ENCODE measurements at places on chromosomes 5 and 9.

DNA sequence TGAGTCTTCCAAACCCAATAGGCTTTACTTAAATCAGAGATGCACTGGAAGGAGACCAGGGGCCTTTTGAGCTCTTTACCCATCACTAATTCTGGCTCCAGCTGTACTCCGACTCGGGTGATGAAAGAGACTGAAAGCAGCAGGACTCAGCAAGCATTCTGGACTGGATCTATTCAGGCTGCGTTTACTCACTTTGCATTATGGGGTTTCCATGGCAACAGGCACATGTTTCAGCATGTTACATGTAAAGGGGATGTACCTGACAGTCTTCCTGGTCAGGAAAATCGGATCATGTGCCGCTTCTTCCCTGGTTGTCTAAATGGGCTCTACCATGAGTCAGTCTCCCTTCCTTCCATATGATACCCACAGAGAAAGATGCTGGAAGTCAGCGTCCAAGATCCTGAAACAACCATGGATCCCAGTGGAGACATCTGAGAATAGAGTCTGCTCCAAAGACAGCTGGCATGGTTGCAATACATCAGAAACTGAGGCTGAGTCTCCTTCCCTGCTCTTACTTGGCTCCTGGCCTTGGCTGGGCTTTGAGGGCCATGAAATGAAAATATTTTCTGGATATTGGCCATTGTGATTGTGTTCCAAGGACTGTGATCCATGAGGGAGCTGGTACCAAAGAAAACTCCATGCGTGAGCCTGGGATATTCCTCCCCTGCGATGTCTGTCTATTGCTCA lies 102.5 kb upstream of the TNC start:
- no peak for ATAC-seq

- no peak for ATAC-seq
These were observed 405.5 kb downstream of the KIF4B start for GRCh38 chr5:155418960-155419579.

- no peak for ATAC-seq
These were observed 184.1 kb upstream of the ADRA1B start for GRCh38 chr5:159732220-159732619.

GRCh38 chr5:59390074-59390659 lies 503.4 kb downstream of the PDE4D start:
- no peak for ATAC-seq

DNA sequence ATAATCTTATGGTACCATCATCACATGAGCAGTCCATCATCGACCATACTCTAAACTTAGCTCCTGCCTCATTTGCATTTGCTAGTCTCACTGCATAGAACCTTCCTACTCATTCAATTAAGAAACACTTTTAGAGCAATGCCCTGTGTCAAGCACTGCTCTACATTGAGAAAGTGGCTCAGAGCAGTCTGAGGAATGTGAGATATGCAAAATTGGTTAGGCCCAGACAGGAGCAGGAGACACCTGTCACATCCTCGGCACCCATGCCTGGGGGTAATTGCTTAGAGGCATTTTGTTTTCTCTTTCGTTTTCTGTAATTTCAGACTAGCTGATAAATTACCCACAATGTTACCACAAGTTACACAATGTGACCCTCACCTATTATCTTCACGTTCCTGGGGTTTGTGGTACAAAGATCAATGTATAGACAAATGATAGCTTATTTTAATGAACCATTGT lies 4.9 kb upstream of the RARS1 start:
- no peak for ATAC-seq

DNA sequence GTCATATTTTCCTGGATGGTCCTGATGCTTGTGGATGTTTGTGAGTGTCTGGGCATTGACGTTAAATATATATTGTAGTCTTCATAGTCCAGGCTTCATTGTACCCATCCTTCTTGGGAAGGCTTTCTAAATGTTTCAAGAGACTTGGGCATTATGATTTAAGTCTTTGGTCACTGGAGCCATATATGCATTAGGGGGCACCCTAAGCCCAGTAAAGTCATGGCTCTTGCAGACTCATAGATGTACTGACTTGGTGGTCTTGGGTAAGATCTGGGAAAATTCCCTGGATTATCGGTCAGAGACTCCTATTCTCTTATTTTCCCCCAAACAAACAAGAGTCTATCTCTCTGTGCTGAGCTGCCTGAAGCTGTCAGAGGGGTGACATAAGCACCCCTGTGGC lies 271.1 kb downstream of the TRIM36 start:
- ATAC-seq: no peak

DNA sequence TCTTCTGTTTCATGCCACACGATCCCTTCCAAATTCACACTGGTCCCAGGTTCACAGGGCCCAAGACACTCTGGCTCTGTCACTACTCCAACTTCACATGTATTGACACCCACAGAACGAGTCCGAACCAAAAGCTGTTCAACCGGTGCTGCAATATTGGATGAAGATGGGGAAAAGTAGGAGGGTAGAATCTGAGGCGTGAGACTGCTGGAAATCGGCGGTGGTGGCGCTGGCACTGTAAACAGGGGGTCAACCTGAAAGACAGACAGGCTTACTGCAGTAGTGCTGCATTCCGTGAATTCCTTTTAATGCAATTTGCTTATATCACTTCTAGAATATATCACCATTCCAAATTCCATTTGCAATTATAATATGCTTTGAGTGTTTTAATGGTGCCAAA lies 45.4 kb downstream of the ZNF608 start:
- no peak for ATAC-seq

GRCh38 chr5:96752341-96753016 lies 55.3 kb downstream of the ERAP1 start:
- ATAC-seq: peak; percentile 59

DNA sequence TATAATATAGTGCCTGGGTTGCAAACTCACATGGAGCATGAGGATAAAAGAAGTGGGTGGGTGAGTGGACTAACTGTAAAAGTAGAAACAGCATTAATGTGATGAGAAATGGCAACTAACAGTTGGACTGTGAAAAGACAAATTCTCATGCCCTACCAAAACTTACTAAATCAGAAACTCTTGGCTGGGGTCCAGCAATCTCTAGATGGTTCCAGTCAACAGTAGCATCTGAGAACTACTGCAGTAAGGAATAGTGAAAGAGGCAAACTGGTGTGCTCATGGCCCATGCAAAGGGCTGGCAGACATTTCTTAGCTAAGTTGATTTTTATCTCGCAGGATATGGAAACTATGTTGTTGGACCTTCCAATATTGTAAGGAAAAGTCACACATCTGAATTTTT lies 150.3 kb downstream of the PIK3R1 start:
- ATAC-seq: no peak

- ATAC-seq: no peak
These were observed 40.8 kb upstream of the DMRT1 start for GRCh38 chr9:800591-801150.

DNA sequence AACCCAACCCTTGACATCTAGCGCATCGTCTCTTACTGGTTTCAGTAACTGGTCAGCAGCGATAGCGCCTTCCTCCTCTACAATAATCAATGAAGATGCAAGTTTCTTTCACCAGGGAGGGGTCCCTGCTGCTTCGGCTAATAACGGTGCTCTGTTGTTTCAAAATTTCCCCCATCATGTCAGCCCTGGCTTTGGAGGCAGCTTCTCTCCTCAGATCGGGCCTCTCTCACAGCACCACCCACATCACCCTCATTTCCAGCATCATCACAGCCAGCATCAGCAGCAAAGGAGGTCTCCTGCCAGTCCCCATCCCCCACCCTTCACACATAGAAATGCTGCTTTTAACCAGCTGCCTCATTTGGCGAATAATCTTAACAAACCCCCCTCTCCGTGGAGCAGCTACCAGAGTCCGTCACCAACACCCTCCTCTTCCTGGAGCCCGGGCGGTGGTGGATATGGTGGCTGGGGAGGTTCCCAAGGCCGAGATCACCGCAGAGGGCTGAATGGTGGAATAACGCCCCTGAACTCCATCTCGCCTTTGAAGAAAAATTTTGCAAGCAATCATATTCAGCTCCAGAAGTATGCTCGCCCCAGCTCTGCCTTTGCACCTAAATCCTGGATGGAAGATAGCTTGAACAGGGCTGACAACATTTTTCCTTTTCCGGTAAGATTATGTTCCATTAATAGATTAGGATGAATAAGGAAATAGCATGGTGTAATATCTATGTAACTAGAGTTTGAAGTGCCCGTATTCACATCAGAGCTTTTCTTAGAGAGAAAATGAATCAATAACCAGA lies 2.2 kb downstream of the CPEB4 start:
- peak; percentile 13 for ATAC-seq

DNA sequence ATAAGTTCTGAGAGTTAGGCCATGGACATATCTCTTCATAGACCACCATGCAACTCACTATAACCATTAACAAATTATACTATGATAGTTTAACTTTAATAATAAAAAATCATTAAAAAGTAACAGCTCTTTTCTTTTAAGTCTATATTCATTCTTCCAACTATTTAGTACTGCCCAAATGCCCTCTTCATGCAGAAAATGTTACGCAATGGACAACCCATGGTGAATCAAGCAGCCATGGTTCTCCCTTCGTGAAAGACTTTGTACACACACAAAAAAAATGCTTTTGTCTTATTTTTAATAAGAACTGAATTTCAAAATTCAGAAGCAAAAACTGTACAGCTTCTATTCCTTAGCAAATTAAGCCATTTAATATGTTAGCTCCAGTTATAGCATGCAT lies 401.1 kb downstream of the EFNA5 start:
- ATAC-seq: no peak

GRCh38 chr5:96335873-96336272 lies 97.2 kb downstream of the PCSK1 start:
- peak; percentile 53 for ATAC-seq

DNA sequence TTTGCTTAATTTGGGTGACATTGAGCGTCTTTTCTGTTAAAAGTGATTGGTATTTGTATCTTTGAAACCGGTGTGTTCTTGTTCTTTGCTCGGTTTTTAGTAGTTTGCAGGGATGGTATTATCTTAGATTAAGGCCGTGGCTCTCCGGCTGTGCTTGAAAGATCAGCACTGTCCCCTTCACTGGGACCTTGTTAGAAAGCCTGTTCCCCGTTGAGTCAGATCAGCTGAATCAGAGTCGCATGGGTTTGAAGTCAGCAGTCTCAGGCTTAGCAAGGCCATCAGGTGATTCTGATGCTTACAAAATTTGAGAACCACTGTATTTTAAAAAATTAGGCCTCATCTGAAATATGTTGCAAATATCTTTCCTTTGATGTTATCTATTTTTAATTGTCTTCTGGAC lies 5.0 kb downstream of the DIRAS2 start:
- no peak for ATAC-seq

DNA sequence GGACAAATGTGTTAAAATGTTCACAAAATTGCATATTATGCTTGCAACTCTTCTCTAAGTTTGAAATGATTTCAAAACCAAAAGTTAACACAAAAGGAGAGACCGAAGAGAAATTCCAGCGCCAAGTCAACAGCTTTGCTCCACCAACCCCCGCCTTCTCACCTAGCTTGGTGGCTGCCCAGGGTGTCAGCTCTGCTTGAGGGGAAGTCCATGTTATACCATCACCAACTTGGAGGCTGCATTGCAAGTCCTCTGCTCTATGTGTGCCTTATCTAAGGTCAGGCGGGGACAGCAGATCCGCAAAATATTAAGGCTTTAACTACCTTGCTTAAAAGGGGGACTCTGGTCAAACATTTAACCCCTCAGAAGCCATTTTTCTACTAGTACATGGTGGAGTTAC lies 14.6 kb downstream of the CCNJL start:
- no peak for ATAC-seq

- no peak for ATAC-seq
These were observed 60.6 kb upstream of the EMB start for GRCh38 chr5:50501491-50502228.

DNA sequence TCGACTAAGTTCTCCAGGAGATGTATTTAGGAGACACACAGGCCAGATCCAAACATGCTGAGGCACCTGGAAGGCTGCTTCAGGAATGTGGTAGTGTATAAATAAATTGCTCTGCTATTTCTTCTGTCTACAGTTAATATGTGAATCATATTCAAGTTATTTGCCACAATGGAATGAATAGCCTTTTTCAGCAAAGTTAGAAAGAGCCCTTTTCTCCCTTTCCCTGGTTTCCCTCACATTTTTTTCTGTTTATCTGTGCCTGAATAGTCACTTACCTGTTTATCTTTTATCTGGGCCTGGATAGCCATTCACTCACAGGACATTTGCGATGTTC lies 44.1 kb upstream of the CLINT1 start:
- ATAC-seq: peak; percentile 65

GRCh38 chr5:91146230-91146629 lies 236.9 kb downstream of the ARRDC3 start:
- ATAC-seq: no peak

- peak; percentile 98 for ATAC-seq
These were observed 175.1 kb downstream of the HCN1 start for GRCh38 chr5:45521067-45521466.

DNA sequence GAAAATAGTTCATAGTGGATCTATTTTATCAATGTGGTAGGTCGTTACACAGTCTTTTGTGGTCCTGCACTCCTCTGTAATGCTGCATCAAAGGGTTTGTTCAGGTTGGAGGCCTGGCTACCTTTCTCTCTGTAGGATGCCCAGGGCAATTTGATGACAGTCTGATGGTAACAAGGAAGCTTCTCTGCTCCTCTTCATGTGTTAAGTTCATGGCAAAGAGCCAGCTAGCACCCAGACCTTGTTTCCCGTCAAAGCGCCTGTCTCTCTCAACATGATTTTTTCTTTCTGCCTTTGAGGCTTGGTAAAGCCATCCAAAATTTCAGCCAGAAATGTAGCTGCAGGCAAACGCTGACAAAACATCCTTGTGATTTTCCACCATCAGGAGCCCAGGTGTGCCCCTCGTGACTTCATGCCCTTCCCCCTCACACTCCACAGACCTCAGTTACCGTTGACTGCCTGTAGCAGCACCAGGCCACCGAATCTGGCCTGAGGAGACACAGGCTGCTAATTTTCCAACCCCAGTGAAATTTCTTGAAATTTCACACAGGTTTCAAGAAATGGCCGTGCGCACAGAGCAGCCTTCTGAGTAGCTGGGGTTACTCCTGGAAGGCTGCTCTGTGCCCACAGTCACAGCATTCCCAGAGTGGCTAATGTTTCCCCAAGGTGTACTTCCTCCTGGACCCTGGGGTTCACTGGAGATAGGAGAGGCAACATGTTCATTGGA lies 292.7 kb downstream of the CWC27 start:
- ATAC-seq: no peak

- peak; percentile 20 for ATAC-seq
These were observed 28.1 kb downstream of the ZNF608 start for GRCh38 chr5:124718380-124718789.

GRCh38 chr9:20753761-20754160 lies 69.7 kb downstream of the FOCAD start:
- no peak for ATAC-seq

DNA sequence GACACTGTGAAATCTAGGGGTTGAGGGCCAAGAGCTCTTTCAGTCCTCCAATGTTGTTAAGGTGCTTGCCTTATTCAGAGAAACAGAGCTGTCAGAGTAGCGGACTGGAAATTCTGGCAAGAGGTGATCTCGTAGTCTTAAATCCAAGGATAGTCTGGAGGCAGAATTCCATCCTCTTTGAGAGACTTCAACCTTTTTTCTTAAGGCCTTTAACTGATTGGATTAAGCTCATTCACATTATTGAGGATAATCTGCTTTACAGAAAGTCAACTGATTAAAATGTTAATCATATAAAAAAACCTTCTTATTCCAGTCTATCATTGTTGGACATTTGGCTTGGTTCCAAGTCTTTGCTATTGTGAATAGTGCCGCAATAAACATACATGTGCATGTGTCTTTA lies 243.1 kb upstream of the COX7C start:
- ATAC-seq: no peak

GRCh38 chr5:52275639-52276038 lies 512.1 kb upstream of the ITGA1 start:
- ATAC-seq: no peak
